ENCODE measurements at places on chromosomes 2 and 18.

GRCh38 chr2:14363976-14364375, 268.5 kb upstream of the LRATD1 start:
- no peak for DNase-seq

DNA sequence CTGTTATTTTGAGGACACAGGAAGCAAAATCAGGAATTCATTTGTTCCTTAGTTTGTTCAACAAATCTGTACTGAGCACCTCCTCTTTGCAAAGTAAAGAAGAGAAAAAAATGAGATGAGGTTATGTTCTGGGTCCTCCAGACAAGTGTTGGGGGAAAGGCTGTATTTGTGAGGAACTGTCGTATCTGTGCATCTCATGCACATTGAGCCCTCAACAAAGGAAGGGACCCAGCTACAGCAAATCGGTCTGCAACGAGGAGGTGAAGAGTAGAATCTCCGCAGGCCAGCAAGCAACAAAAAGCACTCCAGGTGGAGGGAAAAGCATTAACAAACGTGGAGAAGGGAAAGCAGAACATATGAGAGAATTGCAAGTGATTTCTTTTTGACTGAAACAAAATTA, 143.0 kb upstream of the CYP1B1 start:
- DNase-seq: no peak

DNA sequence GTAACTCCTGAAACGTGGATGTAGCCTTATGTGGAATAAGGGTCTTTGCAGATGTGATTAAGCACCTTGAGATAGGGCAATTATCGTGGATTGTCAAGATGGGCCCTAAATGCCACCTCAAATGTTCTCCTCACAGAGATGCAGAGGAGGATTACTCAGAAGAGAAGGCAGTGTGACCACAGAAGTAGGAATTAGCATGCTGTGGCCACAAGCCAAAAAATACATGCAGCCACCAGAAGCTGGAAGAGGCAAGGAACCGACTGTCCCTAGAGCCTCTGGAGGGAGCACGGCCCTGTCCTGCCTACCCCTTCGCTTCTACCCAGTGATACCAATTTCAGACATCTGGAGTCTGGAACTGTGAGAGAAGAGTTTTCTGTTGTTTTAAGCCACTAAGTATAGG, 47.3 kb upstream of the MGAT5 start:
- DNase-seq: no peak

- no peak for DNase-seq
Observed at GRCh38 chr18:52403291-52404021, 63.5 kb downstream of the DCC start.

- no peak for DNase-seq
Observed at GRCh38 chr18:23565916-23566547, 20.3 kb downstream of the NPC1 start.

DNA sequence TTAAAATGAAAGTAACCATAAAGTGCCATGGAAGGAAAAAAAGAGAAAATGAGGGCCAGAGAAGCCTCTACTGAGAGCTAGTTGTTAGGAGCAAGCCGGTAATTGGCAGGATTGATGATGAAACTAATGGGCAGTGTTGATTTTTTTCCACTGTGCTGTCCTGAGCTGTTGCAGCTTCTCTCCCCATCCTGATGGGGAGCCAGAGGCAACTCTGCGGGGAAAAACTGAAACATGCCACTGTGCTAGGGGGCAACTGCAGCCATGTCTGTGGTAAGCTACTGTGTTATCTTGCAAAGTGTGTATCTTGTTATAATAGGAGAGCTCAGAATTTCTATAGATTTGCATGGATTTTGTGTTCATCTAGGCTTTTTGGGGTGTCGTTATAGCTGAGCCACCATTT, 487.9 kb downstream of the STK39 start:
- DNase-seq: no peak

GRCh38 chr2:186302263-186302662, 183.8 kb upstream of the ZC3H15 start:
- DNase-seq: no peak

- no peak for DNase-seq
Observed at GRCh38 chr2:176526995-176527901, 258.0 kb downstream of the MTX2 start.

DNA sequence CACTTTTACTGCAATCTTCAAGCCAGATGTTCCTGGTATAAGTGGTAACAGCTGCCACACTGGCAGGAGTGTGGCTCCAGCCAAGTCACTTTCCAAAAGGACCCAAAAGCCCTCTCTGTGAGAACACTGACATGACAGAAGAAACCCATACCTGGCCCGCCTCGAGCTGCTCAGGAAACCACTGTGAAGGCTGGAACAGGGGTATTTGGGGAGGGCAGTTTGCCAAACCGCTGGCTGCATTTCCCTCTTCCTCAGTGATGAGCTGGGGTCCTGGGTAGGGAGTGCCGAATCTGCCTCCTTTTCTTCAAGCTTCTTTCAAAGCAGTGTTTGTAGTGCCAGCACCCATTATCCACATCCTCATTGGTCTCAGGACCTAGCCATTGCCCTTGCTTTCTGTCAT, 10.3 kb upstream of the OSR1 start:
- DNase-seq: no peak

DNA sequence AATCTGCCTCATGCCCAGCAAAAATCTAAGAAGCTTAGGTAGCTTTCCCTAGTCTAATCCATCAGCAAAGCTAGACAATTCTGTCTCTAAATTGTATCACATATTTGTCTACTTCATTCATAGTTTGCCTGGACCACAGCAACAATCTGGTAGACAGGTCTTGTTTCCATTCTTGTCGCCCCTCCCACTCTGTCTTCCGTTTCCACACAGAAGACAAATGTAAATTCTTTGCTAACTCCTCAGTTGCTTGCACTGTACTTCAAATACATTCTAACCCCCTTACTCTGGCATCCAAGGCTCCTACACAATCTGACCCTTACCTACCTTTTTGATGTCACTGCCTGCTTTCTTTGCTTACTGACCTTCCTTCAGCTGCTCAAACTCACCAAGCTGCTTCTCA, 40.1 kb downstream of the THUMPD2 start:
- DNase-seq: no peak

DNA sequence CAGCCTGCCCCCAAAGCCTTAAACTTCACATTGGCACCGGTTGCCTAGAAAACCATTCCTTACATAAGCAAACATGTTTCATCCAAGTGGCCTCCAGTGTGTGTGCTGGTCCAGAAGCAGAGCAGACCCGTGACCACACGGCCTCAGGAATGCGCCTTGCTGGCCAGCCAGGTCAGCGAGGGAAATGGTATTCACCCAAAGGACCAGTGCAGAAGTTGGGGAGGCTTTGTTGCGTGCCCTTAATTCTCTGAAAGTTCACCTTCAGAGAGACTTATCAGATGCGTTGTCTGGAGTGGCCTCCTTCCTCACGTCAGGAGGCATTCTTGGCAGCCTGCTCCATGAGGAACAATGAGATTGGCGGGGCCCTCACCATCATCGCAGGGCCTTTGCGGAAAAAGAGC, 25.9 kb downstream of the NRP2 start:
- no peak for DNase-seq

DNA sequence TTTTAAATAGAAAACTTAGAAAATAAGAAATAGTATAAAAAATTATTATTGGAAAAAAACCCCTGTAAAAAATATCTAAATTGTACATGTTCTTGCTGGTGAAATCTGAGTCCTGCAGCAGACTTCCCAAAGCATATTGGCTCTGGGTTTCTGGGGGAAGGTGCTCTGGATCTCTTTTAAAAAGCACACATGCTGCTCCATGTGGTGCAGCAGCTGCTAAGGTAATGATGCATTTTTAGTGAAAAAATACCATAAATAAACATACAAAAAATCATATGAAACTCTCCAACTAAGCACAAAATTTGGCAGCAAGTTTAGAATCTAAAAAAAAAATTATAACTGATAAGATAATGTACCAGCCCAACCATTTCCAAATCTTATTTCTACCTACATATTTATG, 216.5 kb downstream of the GPD2 start:
- no peak for DNase-seq

DNA sequence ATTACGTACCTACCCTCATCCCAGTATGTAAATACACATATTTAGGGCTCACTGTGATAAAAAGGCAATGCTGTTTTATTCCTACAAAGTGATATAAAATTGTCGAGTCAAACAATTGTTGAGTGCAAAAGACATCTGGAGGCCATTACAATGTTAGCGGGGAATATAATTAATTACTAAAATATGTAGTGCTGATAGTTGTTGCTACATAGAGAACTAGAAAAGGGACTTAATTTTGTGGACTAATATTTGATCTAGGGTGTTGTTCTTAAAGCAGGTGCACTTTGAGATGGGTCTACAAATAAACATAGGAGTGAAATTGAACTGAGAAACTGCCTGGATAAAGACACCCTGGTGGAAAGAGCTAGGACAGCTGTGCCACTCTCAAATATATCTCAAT, 300.1 kb downstream of the NOL4 start:
- DNase-seq: no peak

DNA sequence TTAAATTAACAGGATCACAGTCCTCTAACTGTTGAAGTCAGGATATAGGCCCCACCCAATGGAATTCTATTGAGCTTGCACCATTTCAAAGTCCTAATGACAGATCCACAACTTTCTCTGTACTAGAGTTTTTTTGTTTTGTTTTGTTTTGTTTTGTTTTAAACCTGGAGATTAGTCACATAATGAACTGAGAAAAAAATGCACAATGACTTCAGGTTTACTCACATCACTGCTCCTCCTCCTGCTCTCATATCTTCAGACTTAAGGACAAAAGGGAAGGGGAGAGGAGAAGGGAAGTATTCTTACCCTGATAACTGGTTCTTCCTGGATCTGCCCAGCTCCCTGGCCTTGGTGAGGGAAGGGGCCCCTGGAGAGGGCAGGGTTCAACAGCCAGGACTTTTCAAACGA, 208.2 kb upstream of the EPHA4 start:
- no peak for DNase-seq

- peak; percentile 31 for DNase-seq
Observed at GRCh38 chr2:33491441-33492084, 15.1 kb downstream of the RASGRP3 start.

GRCh38 chr2:53843595-53843994, 16.2 kb downstream of the GPR75 start:
- no peak for DNase-seq

GRCh38 chr2:239194731-239195317, 206.0 kb downstream of the HDAC4 start:
- DNase-seq: no peak

DNA sequence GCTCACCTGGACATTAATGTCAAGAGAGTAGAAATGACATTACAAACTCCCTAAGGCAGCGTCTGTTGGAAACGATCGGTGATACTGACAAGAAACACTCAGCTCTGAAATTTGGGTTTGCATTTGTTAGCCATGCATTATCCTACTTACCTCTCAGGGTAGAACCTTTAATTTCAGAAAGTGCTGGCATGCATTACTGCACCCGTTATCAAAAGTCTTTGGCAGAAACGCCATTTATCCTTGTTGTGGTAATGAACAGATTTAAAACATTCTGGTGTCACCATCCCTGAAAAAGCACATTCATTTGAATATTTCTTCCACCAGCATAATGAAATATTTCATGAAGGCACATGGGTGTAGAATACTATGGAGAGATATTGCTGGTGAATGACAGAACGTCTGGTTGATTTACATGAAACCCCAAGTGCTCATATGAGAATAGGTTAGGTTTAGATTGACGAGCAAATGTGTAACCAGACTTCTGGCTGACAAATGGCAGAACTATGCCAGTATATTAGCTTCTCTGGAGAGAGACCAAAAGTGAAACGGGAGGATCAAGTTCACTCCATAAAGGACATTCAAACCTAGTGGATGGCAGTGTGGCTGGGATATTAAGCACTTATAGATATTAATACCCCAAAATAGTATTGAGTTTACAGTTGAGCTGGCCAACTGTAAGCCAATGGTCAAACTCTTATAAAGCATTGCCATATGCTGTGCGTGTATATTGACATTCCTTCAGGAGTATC, 53.5 kb upstream of the ITGB6 start:
- no peak for DNase-seq

GRCh38 chr2:219629976-219630695, 2.7 kb downstream of the SLC4A3 start:
- no peak for DNase-seq

DNA sequence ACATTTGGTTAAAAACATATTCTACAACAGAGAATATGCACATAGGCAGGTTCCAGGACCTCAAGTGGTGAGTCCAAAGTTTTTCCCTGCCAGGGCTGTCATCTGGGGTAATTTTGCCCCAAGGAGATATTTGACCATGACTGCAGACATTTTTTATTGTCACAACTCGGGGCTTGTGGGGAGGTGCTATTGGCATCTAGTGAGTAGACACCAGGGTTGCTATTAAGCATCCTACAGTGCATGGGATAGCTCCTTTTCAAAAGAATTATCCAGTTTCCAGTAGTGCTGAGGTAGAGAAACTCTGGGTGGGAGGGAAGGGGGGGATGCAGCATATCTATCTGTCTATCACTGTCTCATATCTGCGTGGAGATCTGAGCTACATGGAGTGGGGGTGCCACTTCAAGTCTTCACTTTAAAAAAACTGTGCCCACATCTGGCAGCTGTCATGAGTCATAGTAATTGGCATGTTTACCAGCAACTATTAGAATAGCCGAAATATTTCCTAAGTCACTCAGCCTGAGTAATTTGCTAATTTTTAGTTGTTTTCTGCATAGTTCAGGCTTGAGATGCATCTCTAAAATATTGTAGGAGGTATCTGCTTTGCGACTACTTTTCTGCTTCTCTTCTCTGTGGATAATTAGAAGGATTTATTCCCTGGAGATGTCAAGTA, 254.0 kb upstream of the RBMS1 start:
- DNase-seq: no peak

GRCh38 chr18:1019191-1019590, 114.5 kb downstream of the ADCYAP1 start:
- no peak for DNase-seq

DNA sequence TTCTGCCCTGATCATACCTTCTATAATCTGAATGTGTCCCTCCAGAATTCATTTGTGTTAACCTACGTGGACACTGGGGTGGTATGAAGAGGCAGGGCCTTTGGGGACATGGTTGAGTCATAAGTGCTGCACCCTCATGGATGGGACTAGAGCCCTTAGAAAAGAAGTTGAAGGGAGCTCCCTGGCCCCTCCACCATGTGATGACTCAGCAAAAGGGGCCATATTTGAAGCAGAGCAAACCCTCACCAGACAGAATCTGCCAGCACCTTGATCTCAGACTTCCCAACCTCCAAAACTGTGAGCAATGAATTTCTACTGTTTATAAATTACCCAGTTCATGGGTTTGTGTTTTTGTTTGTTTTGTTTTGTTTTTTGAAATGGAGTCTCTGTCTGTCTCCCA, 33.4 kb upstream of the CD207 start:
- no peak for DNase-seq

DNA sequence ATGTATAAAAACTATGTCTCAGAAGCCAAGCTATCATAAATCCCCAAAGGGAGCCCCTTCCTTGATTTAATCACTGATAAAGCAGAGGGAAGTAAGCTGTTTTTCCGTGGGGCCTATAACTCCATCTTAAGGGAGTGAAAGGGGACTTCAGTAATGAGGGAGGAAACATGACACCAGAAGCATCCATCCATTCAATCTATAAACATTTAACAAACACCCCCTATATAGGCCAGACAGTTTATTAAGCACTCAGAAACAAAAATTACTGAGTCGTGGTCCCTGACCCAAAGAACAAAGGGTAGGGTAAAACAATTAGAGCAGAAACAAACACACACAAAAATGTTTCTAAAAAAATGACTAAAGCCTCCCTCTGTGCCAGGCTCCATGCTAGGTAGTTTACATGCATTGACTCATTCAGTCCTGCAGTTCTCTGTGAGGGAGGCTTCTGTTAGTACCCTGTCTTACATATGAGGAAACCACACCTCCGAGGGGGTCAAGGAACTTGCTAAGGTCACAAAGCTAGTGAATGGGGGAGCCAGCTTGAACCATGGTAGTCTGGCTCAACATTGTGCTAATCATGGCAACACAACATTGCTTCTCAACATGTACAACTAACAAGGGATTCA, 472.1 kb downstream of the CDH2 start:
- DNase-seq: no peak
